Activated CD4-positive, alpha-beta T cell treated with anti-CD3 and anti-CD28 coated beads, Interleukin-2, amount 50 U/mL, for 48 hours (primary cell): ENCODE measurements at places on chromosomes 1 and 21.

GRCh38 chr21:39087238-39088030 lies 95.8 kb downstream of the PSMG1 start:
- no peak for DNase-seq

- no peak for DNase-seq
Observed at GRCh38 chr1:12096615-12097014, 33.5 kb downstream of the TNFRSF8 start.

DNA sequence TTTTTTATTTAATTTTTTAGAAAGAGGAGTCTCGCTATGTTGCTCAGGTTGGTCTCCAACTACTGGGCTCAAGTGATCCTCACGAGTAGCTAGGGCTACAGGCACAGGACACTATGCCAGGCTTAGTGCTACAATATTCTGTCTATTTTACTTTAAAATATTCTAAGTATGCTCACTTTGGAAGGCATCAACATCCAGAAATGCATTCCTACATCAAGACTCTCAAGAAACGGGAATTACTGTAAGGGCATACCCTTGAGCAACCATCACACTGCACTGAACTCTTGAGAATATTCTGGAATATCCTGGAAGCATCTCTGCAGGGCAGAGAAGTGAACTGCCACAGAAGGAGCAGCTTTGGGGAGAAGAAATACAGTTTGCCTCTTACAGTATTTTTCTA lies 565 bp upstream of the DMRTB1 start:
- no peak for DNase-seq

GRCh38 chr1:98761219-98761865 lies 99.8 kb downstream of the SNX7 start:
- no peak for DNase-seq

DNA sequence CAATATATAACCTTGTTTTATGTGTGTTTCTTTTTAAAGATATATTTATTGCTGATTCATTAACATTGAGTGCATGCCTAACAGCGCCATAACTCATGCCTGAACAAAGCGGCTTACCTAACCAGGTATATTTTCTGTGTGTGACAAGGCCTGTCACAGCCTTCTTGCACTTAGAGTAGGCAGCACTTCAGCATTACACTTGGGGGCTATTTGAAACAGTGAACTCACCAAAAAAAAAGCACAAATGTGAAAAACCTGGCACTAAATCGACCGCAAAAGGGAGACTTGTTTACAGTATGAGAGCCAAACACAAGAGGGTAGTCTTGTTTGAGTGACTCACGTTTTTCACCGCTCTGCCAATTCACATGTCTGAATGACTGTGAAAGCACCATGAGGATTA lies 111.7 kb downstream of the DISP1 start:
- DNase-seq, result no peak

- peak; percentile 3 for DNase-seq
Observed at GRCh38 chr1:34013958-34014737, 150.3 kb downstream of the HMGB4 start.

- DNase-seq, result no peak
Observed at GRCh38 chr21:38951095-38951730, 145.5 kb downstream of the ETS2 start.
